ENCODE measurements at places on chromosomes 7 and 10. TPM values are rescaled to one million over a fixed set of nuclear protein-coding genes. Genes with fewer than 3 reads are reported as not detected.

DNA sequence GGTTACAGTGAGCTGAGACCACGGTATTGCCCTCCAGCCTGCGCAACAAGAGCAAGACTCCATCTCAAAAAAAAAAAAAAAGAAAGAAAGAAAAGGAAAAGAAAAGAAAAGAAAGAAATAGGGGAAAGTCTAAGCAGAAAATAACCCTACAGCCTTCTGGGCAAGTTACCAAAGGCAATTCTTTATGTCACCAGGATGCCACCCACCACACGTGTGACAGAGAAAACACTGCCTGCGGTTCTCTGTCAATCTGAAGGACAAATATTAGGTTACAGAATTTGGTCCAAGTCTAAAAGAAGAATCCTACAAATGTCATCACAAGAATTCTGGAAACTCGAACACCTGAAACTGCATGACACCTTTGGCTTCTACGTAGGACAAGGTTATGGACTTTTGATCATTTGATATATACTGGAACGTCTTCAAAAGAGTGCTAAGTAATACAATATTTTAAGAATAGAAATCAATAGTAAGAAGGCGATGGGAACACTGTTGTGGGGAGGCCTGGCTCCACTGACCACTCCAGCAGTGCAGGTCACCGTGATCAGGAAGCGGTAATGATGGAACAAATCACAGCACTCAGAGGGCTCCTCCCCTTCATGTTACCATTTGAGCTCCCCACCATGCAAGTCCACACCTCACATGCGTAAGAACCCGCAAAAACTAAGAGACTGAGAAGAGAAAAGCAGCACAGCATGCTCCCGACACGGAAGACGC lies 75.8 kb downstream of the MAD1L1 start:
- DNase-seq, result no peak

- DNase-seq, result no peak
Measured at GRCh38 chr7:8232999-8233847, 28.7 kb downstream of the ICA1 start.

Gene SH2D4B
- polyA plus RNA-seq, result not detected

DNA sequence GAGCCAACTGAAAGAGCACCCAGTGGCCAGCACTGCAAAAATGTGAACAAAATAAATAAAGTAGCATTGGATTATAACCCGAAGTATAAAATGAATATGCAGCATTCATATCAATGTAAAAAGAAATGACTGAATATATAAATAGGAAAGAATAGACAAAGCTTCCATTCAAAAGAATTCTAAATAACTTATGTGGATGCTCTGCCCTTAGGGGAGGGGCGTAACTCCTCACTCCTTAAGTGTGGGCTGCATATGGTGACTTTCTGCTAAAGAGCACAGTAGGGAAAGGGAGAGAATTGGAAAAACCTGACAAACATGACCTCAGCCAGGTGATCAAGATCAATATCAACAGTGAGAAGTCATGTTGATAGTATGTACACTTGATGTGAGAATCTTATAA lies 109.9 kb upstream of the DOCK1 start:
- DNase-seq, result no peak

GRCh38 chr10:117536072-117536865 lies 6.3 kb upstream of the EMX2 start:
- DNase-seq, result peak; percentile 15
